Lower lobe of right lung (tissue), 2 donors: ENCODE measurements at places on chromosomes 16 and 17. TPM values are rescaled to one million over a fixed set of nuclear protein-coding genes. Genes with fewer than 3 reads are reported as not detected.

The SRCAP gene
- 73.8 TPM for total RNA-seq

GRCh38 chr17:42708588-42708987, 26.3 kb downstream of the CNTNAP1 start:
- no peaks in the 10 kb centered on the region for H3K4me1 ChIP-seq
- no peak for DNase-seq
- peaks cover 100% of the 10 kb centered on the region for H3K36me3 ChIP-seq

The KRT33A gene
- total RNA-seq: not detected

DNA sequence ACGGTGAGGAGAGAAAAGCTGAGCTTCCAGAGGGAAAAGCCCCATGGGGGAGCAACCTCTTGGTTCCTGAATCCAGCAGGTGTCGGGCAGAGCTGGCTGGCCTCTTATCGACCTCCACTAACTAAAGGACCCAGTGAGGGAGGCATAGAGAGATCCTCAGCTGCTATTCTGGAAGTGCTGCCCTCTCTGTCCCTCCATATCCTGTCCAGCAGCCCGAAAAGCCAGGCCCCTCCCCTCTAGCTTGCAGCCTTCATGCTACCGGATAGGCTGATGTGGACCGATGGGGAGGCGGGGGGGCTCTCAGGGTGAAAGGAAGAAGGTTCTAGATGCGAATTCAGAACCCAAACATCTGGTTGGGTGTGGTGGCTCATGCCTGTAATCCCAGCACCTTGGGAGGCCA, 24.9 kb downstream of the MXRA7 start:
- no peak overlapping the region for H3K27ac ChIP-seq
- DNase-seq: no peak
- H3K4me1 ChIP-seq: peaks cover 47% of the 10 kb centered on the region
- no peak overlapping the region for H3K4me3 ChIP-seq
- H3K36me3 ChIP-seq: peaks cover 34% of the 10 kb centered on the region

GRCh38 chr17:15273141-15273793, 8.1 kb upstream of the PMP22 start:
- H3K36me3 ChIP-seq: no peaks in the 10 kb centered on the region
- no peaks in the 10 kb centered on the region for H3K27me3 ChIP-seq
- no peak overlapping the region for H3K4me3 ChIP-seq
- H3K4me1 ChIP-seq: peaks cover 12% of the 10 kb centered on the region

- no peaks in the 10 kb centered on the region for H3K4me1 ChIP-seq
- peaks cover 28% of the 10 kb centered on the region for H3K36me3 ChIP-seq
- H3K4me3 ChIP-seq: no peak overlapping the region
- no peaks in the 10 kb centered on the region for H3K27me3 ChIP-seq
- no peak for DNase-seq
Observed at GRCh38 chr16:71937868-71938510, 42.7 kb downstream of the IST1 start.

DNA sequence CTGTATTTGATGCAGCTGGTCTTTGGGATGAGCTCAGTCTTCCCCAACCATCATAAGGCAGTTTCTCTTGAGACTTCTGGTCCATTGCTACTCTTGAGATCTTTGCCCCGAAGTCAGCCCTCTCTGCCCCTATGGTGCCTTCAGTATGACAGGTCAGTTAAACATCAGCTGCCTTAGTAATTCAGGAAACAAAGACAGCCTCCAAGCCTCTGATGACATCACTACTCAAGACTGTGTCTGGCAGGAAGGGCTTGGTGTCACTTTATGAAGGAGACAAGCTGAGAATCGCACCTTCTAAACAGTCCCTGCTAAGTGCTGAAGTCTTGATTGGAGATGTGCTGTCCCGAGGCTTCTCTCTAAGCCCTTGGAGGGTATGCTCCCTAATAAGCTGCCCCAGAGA, 104.9 kb upstream of the TBX2 start:
- H3K36me3 ChIP-seq: no peaks in the 10 kb centered on the region
- H3K27ac ChIP-seq: no peak overlapping the region
- H3K4me3 ChIP-seq: no peak overlapping the region
- DNase-seq: no peak

The TMEM106A gene
- total RNA-seq: 17.9 TPM

The CMTM3 gene
- total RNA-seq: 35.8 TPM

DNA sequence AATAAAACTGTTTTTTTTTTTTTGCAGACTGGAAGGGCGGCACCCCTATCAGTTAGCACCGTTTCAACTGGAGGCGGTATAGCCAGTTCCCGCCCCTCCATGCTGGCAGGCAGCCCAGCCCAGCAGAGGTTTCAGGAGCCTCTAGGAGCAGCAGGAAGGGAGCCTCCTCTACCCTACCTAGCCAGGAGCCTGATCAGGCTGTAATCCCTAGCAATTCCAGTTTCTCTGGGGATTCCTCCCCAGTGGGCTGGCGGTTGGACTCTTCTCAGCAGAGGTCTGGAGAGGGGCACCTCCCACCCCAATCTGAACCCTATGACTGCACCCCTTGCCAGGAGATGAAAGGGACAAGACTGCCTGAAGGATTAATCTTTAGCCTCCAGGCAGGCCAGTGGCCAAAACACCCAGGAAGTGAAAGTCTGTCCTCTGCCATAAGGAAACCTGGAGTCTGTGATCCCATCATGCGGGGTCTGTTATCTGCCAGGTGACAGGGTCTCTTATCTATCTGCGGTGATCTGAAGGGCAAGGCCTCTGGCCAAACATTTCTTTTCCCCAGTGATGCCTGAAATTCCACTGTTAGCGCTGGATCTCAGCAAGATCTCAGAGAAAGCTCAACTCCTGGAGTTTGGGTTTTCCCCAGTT, 4.9 kb upstream of the CDH1 start:
- no peaks in the 10 kb centered on the region for H3K4me1 ChIP-seq
- no peak overlapping the region for H3K4me3 ChIP-seq
- peak; percentile 84 for DNase-seq
- no peak overlapping the region for H3K27ac ChIP-seq
- no peaks in the 10 kb centered on the region for H3K36me3 ChIP-seq

The UMOD gene
- not detected for total RNA-seq

DNA sequence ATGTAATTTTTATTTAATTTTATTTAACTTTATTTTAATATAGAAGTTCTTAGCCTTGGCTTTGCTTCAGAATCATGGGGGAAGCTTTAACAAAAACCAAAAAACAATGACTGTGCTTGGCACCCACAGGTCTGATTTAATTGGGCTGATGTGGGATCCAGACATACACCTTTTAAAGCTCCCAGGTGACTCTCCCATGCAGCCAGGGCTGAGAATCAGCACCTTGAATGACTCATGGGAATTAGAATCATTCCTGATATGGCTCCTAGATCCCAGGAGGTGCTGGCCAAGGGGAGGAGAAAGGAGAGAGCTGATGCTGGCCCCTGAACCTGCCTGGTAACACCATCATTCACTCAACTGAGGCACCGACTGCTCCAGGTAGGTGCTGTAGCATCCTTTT, 240.7 kb downstream of the PARN start:
- H3K36me3 ChIP-seq: no peaks in the 10 kb centered on the region
- H3K27me3 ChIP-seq: no peaks in the 10 kb centered on the region
- no peaks in the 10 kb centered on the region for H3K4me1 ChIP-seq
- no peak for DNase-seq

DNA sequence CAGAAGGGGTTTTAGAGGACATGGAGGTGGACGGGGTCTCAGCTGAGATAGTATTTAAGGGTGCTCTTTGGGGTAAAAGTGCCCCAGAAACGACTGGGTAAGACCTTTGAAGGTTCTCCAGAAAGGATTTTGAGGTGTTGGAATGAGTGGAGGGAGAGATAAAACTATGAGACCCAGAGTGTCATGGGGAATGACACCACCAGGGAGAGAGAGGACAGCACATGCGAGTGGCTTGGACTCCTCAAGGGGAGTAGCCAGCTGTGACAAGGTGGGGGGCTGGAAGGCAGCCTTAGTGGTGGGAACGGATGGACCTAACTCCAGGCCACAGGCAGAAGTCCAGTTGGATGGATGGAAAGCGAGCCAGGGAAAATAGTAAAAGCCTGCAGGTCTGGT, 19.2 kb upstream of the PITPNM3 start:
- H3K36me3 ChIP-seq: peaks cover 21% of the 10 kb centered on the region
- no peak overlapping the region for H3K4me3 ChIP-seq
- no peaks in the 10 kb centered on the region for H3K27me3 ChIP-seq
- no peak overlapping the region for H3K27ac ChIP-seq
- DNase-seq: no peak
- H3K4me1 ChIP-seq: peaks cover 22% of the 10 kb centered on the region

GRCh38 chr17:82269138-82269881, 4.2 kb downstream of the CSNK1D start:
- peaks cover 79% of the 10 kb centered on the region for H3K4me1 ChIP-seq
- H3K27me3 ChIP-seq: no peaks in the 10 kb centered on the region
- no peak overlapping the region for H3K4me3 ChIP-seq
- peaks cover 73% of the 10 kb centered on the region for H3K36me3 ChIP-seq
- DNase-seq: no peak

DNA sequence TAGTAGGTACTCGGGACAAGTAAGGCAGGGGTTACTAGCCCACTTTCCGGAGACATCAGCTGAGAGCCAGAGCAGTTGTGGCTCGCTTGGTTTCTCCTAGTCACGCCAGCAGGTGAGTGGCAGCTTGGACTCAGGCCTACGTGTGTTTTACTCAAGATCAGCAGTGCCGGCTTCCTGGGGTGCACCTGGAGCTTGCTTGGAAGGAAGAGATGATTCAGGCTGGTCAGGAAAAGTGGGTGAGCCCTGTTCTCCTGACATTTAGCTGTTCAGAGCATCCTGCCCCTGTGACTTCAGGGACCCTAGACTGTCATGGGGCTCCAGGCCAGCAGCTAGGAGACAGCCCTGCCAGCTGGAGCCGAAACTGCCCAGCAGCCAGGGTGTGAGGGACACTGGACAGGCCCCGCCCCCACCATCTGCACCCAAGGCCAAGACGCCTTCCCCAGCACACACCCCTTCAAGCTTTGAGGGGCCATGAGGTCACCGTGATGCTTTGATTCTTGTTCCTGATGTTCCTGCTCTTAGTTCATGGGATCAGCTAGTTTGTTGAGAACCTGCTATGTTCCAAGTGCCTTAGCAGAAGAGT, 238.0 kb upstream of the CIBAR2 start:
- H3K4me3 ChIP-seq: no peak overlapping the region
- peak overlapping the region; percentile 36 for H3K27ac ChIP-seq
- H3K27me3 ChIP-seq: no peaks in the 10 kb centered on the region
- H3K4me1 ChIP-seq: peaks cover 22% of the 10 kb centered on the region
- H3K36me3 ChIP-seq: no peaks in the 10 kb centered on the region
